Stimulated activated CD4-positive, alpha-beta T cell treated with anti-CD3 and anti-CD28 coated beads, TNF-alpha, amount 100 ng/mL, for 24 hours (primary cell): ENCODE measurements at places on chromosomes 13 and 19.
A peak's percentile ranks its signal among the peaks of the same experiment; 100 is the strongest.

- no peak for DNase-seq
Observed at GRCh38 chr19:14003251-14004055, 2.7 kb downstream of the RFX1 start.

GRCh38 chr13:45896285-45896684 lies 44.7 kb upstream of the SIAH3 start:
- no peak for DNase-seq

DNA sequence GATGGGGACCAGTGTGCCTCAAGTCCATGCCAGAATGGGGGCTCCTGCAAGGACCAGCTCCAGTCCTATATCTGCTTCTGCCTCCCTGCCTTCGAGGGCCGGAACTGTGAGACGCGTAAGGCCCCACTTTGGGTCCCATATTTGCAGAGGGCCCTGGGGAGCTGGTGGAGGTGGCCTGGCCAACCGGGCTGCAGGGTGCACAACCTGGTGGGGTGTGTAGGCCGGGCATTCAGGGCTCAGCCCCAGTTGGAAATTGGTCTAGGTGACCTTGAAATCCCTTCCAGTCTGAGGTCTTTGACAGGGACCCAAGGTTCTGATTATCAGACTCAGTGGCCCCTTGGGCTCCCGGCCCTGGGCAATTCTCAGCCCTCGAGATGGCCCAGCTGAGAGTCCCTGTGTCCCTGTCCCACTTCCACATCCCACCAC lies 8.3 kb downstream of the F7 start:
- no peak for DNase-seq

DNA sequence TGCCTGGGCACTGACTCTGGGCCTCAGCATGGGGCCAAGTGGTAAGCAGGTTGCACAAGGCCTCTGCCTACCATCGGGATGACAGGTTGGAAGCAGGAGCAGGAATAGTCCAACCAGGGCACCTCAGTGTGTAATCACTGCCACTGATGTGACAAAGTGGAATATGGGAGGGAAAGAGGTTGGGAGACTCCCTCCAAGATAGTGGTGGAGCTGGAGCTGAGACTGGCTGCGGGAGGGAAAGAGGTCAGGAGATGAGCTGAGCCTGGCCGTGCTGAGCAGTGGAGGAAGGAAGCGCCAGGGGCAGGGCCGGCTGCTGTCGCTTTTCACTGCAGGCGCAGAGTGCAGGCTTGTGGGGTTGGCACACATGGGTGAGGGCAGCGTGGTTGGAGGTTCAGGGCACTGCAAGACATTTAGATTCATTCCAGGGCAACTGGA lies 6.8 kb downstream of the UPF3A start:
- no peak for DNase-seq

- no peak for DNase-seq
Observed at GRCh38 chr13:53010374-53011105, 18.1 kb upstream of the OLFM4 start.

- no peak for DNase-seq
Observed at GRCh38 chr13:111398715-111399299, 78.4 kb downstream of the TEX29 start.

- DNase-seq: no peak
Observed at GRCh38 chr13:113850722-113851479, 13.0 kb downstream of the GAS6 start.

GRCh38 chr19:20661150-20661819 lies at the start of gene ZNF626:
Gene ZNF626, minus strand, starts transcription at chr19:20661571. Its CDS starts 125 bp downstream, at chr19:20661446.
- DNase-seq: peak; percentile 87

- no peak for DNase-seq
Observed at GRCh38 chr13:52925251-52925650, 76.8 kb upstream of the PCDH8 start.

GRCh38 chr19:43439032-43439708 lies 24.5 kb downstream of the TEX101 start:
- DNase-seq: no peak

DNA sequence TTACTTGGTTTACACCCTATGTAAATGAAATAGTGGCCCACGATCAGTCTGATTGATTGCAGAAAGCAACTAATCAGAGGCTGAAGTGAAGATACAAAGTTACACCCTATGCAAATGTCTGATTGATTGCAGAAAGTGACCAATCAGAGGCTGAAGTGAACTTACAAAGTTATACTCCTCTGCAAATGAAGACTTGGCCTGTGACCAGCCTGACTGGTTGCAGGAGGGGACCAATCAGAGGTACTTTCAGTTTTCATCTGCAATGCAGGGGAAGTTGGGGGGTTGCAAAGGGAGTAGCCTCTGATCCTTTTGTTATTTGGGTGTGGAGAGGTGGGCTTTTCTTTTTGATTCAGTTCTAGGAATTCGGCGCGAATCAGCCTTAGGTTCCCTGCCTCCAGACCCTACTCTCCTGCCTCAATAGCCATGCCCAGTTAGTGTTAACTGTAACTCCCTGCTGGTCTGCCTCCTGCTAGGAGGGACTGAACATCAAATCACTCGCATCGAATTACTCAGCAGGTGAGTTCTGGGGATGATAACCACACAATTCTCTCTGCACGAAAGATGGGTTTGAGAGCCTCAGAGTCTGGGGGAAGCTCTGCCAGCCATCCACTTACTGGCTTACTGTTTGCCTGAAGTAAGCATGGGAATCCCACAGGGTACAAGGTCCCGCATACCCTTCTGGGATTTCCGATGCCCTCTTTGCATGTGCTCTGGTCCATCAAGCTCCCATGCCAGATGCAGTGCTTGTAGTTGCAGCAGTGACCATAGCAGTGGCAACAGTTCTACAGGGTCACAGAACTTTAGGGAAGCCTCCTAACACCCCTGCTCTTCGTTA lies 7.5 kb downstream of the ARL11 start:
- DNase-seq: no peak
